WTC11 (cell line): ENCODE measurements at places on chromosomes 7 and 10. TPM values are rescaled to one million over a fixed set of nuclear protein-coding genes. Genes with fewer than 3 reads are reported as not detected.

Gene WNT16
- 0.21 to 0.53 TPM (median 0.33 TPM) in 3 replicates for total RNA-seq

Gene PLA2G12B
- total RNA-seq, result not detected in 3 replicates

Gene ZNF467
- total RNA-seq, result 0.70 to 1.2 TPM (median 0.73 TPM) in 3 replicates

Gene GDF2
- total RNA-seq, result not detected in 3 replicates

Gene SEMA4G
- total RNA-seq, result 9.7 to 13.0 TPM (median 11.8 TPM) in 3 replicates

Gene NPS
- total RNA-seq, result not detected in 3 replicates

Gene MUC12
- 5.7 to 6.5 TPM (median 5.8 TPM) in 3 replicates for total RNA-seq

GRCh38 chr7:140347218-140347617 is 51.1 kb downstream of the SLC37A3 start:
- no peak for DNase-seq
- H3K27me3 ChIP-seq, result no peaks in the 10 kb centered on the region
- no peaks in the 10 kb centered on the region for H3K4me1 ChIP-seq
- H3K27ac ChIP-seq, result no peak overlapping the region
- H3K4me3 ChIP-seq, result no peak overlapping the region

DNA sequence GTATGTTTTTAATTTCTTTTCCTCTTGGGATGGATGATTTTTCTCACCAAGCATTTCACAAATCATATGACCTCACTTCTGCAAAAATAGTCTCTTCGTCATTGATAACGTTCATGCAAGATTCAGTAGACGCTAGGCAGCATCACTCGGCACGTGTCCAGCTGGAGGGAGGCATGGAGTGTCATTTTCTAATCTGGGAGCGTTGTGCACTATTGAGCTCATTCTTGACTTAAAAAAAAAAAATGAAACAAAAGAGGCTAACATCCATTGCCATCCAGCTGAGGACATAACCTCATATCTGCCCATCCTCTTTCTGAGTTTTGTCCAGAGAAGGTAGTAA is 56.2 kb downstream of the COL17A1 start:
- DNase-seq, result no peak
- H3K36me3 ChIP-seq, result 0 out of 2 replicates have a peak, but pooled peaks cover 2% of the 10 kb centered on the region
- H3K27me3 ChIP-seq, result no peaks in the 10 kb centered on the region
- no peak overlapping the region for H3K4me3 ChIP-seq
- H3K27ac ChIP-seq, result no peak overlapping the region
- H3K4me1 ChIP-seq, result peaks cover 27% of the 10 kb centered on the region

DNA sequence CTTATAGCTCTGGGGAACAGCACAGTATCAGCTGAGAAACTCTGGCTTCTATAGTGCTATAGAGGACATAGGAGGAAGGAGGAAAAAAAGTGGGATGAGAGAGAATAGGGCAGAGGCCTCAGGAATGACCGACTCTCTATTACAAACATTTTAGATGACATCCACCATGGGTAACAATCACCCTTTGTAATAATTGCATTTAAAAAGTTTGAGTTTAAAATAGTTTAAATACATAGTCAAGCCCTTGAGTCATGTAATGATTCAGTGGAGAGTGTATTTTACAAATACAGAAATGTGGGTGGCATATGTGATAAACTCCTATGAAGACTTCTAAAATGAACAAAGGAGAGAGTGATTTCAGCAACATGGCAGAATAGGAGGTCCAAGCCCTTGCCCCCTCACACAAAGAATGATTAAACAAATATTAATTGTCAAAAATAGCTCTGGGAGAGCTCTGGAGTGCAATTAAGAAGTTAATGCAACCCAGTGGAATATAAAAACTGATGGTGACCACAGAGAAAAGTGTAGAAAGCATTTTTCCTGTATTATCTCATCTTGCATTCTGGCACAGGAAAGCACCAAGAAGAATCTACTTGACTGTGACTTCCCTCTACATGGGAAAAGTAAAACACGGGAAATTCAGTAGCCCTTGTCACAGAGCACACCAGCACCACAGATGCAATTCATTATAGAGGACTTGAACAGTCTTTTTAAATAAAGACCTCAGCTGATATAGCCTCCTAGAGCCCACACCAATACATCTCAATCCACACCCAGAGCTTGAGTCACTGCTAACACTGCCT is 569.0 kb upstream of the SORCS1 start:
- peaks cover 5% of the 10 kb centered on the region for H3K4me1 ChIP-seq
- no peaks in the 10 kb centered on the region for H3K27me3 ChIP-seq
- peaks cover 3% of the 10 kb centered on the region; the same call in 1 of the 2 replicates for H3K36me3 ChIP-seq
- no peak overlapping the region for H3K27ac ChIP-seq
- no peak for DNase-seq

DNA sequence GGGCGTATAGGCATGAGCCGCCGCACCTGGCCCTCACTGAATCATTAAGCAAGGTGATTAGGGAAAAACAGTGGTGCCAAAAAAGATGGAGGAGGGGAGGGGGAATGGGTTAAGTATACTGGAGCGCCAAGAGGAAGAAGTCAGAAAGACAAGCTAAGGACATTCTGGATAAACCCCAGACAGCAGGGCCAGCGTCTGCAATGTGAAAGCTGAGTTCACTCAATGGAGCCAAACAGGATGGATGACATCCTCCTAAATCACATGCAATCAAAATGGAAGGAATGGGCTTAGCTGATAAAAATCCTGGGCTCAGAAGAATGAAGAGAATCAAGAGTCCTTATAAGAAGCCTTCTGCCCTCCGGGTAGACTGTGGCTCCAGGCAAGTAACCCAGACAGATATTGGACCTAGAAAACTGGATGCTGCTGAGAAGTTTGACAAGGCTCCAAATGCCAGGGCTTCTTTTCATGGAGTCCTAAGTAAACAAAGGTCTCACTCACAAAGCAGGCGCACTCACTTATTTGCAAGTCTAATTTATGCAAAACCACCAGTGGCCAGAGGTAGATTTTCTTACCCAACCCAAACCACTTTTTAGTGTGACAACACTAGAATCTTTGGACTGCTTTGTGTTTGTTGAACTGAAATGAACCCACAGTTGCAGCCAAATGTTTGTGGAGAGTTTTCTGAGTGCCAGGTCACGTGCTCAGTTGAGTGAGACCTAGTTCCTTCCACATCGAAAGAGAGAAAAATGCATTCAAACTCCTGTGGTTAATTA is 519.1 kb upstream of the AUTS2 start:
- peaks cover 6% of the 10 kb centered on the region; the same call in 1 of the 2 replicates for H3K27me3 ChIP-seq
- H3K4me1 ChIP-seq, result peaks cover 7% of the 10 kb centered on the region
- no peak for DNase-seq
- H3K27ac ChIP-seq, result no peak overlapping the region
- no peak overlapping the region for H3K4me3 ChIP-seq

DNA sequence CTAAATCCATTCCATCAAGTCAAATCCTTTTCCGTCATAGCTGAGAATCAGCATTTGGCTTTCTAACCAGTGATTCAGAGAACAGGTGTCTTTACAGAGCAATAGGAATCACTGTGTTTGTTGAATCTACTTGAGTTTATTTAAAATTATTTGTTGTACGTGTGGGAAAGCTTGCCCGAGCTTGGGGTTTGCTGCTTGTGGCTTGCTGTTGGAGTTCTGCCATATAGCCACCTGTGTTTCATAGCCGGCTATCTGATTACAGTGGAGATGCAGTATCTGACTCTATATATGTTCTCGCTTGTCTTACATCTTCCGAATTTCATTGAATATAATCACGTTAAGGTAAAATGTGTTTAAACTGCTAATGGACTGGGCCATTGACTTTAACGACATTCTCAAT is 274.3 kb upstream of the MKI67 start:
- H3K4me1 ChIP-seq, result peaks cover 8% of the 10 kb centered on the region
- H3K27ac ChIP-seq, result no peak overlapping the region
- H3K4me3 ChIP-seq, result no peak overlapping the region

DNA sequence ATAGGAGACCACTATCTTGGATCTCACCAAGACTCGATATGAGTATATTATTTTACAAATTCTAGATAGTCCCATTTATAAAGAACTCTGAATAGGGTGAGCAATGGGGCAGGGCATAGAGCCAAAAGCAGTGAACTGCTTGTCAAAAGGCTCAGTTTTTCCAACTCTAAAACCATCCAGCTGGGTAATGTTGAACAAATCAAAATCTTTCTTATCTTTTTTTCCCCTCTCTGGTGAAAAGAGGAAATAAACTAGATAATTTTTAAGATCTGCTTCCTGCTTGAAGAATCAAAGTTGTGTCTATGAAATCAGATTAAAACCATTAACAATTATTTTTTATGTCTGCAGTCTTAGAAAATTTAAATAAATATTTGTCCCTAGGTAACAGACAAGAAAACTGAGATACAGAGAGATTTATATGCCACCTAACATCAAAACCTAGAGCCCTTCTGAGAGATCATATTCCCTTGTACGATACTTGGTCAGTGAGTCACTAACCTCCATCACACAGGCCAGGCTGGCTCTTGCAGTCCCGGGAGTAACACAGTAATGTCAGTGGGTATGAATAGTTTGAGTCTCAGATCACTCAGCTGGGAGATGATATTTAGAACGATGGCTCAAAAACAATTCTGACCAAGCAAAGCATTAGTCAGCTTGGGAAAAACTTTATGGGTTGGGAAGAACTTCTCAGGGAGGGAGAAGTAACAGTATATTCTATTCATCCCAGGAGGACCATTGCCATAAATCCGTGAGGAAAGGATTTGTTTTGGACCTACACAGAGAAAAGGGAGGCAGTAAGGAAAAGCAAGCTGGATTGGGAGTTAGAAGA is 178.8 kb downstream of the REEP3 start:
- peaks cover 38% of the 10 kb centered on the region for H3K4me1 ChIP-seq
- H3K36me3 ChIP-seq, result peaks cover 3% of the 10 kb centered on the region; the same call in 1 of the 2 replicates
- no peak overlapping the region for H3K27ac ChIP-seq
- H3K27me3 ChIP-seq, result no peaks in the 10 kb centered on the region

- H3K4me1 ChIP-seq, result peaks cover 14% of the 10 kb centered on the region
- H3K36me3 ChIP-seq, result no peaks in the 10 kb centered on the region
These were observed 2.9 kb upstream of the MTPN start for GRCh38 chr7:135980012-135980551.

DNA sequence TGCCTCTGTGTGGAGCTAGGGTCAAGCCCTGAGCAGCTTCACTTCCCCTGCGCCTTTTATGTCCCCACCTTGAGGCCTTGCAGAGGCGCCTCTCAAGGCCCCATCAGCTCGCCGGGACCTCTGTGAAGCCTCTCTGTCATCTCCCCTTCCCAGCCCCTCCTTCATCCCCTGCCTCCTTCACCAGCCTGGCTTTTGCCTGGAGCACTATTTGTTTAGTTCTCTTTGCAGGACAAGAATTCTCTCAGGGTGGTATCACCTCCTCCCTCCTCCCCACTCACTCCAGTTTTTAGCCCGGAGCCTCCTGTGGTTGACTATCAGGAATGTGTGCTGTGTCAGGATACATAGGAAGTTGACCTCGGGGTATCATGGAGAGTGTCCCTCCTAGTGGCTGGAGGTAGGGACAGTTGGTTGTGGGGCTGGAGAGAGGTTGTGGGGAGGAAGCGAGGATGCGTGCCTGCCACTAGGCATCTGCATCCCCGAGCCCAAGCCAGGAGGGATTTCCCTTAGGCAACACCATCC is 89.8 kb upstream of the ANLN start:
- peaks cover 37% of the 10 kb centered on the region for H3K4me1 ChIP-seq
- H3K27ac ChIP-seq, result no peak overlapping the region
- H3K36me3 ChIP-seq, result peaks cover 5% of the 10 kb centered on the region
- no peaks in the 10 kb centered on the region for H3K27me3 ChIP-seq
- no peak for DNase-seq
- no peak overlapping the region for H3K4me3 ChIP-seq

GRCh38 chr7:50723888-50724287 is 58.8 kb downstream of the GRB10 start:
- H3K27ac ChIP-seq, result no peak overlapping the region
- peaks cover 40% of the 10 kb centered on the region for H3K4me1 ChIP-seq
- no peaks in the 10 kb centered on the region for H3K36me3 ChIP-seq
- no peak for DNase-seq

DNA sequence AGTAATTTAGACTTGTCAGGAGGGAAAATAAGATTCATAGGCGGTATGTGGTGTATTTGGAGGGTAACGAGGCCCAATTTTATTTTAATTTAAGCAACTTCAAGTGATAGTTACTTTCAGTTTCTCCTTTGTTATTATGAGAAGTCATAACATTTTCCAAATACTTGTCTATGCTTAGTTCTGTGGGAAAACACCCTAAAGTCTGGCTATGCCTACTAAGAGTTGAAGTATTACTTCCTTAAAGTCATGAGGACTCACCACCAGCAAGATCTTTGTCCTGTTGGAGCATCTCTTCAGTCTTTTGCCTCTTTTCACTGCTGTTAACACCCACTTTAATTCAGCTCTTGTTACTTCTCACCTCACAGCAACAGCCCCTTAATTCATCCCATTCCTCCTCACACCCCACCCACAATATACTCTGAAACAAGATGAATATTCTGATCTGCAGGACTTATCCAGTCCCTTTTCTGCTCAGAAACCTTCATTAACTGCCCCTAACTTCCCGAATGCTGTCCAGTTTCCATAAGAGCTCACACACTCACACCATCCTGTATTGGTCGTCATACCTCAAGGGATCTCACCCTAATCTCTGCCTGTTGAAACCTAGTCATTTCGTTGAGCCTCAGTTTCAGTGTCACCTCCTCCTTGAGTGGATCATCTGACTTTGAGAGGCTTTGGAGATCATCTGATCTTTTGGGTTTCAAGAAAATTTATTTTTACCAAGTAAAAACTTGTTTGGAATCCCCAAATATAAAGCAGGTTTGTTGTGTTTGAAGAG is 61.3 kb downstream of the DNAH11 start:
- no peak overlapping the region for H3K4me3 ChIP-seq
- H3K27ac ChIP-seq, result no peak overlapping the region
- peaks cover 8% of the 10 kb centered on the region for H3K4me1 ChIP-seq
- peaks cover 2% of the 10 kb centered on the region for H3K36me3 ChIP-seq

DNA sequence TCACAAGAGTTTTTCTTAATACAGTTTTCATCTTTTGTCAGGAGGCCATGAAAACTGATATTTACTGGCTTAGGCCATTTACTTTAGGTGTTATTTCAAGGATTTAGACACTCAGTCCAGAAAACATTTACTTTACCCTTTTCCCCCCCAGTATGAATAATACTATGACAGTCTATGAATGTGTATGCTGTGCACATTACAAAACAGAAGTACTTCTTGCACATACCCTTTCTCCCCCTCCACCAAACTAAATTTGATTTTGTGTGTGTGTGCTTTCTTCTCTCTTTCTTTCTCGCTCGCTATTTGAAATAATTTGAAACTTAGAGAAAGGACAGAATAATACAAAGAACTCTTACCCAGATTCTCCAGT is 41.3 kb downstream of the RBM33 start:
- peaks cover 46% of the 10 kb centered on the region for H3K36me3 ChIP-seq
- DNase-seq, result no peak
- H3K4me3 ChIP-seq, result no peak overlapping the region
